ENCODE measurements at places on chromosomes 4 and X.

DNA sequence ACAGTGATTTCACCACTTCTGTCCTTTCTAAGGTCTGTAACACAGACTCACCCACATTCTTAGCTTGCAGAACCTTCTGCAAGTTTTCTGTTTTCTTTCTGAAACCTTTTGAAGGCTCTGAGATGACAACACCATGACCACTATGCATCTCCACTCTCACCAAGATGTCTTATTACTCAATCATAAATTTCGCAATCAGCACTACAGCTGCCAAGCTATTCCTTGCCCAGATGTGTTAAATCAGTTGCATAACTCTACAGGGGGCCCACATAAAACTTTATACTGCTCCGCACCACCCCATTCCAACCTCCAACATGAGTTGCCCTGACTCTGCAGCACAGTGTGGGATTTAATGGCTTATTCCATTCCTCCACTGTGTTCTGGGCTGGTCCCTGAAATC is 229.9 kb downstream of the COL25A1 start:
- no peak for DNase-seq

- DNase-seq, result no peak
Observed at GRCh38 chr4:64564126-64564525, 154.9 kb upstream of the TECRL start.

DNA sequence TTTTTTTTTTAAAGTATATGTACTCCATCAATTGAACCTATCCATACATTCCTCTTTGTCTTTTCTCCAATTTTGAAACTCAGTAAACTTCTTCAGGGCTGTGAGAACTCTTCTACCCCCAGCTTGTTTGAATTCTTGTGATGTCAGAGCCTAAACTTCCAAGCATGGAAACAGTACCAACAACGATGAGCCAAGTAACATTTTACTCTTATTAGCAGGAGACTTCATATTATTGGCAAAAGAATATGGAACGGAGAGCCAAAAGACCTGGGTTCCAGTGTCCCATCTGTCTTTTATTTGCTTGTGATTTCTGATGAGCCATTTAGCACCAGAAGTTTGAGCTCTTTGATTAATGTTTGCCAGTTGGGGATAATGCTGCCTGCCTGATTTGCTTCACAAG is 5.3 kb downstream of the DIAPH2 start:
- DNase-seq, result no peak

GRCh38 chrX:122026665-122027064 is 979.3 kb downstream of the GLUD2 start:
- no peak for DNase-seq

DNA sequence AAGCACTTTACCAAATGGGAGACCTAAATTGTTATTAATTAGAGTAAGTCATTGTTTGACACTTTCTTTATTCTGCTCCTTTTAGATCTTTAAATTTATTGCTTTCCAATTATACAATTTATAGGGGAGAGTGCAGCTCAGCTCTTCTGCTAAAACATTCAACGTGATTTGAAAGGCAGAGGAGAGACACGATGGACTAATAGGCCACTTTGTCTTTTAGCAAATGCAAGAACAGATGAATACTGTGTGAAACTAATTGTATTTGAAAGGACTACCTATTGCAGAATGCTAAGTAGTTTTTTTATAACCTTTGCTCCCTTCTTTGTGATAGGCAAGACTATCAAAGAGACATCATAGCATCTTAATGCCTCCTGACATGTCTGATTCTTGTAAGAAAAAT is 320.4 kb upstream of the KLF3 start:
- DNase-seq, result no peak

DNA sequence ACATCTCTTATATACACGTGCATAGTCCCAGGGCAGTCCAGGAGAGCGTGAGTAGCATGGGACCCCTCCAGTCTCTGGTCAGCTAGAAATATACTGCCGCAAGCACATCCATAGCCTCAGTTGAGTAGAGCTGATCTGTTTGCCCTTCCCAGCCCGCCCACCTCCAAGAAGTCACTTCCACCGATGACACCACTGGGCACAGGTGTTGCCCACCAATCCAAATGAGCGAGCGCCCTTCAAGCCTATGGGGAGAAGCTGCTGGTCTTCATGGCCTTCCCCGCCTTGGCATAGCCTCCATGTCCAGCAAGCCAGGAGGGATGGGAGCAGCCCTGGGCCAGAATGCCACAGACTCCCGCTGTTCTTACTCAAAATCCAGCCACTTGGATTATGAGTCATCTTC is 10.2 kb downstream of the DUSP9 start:
- no peak for DNase-seq

- DNase-seq, result no peak
Observed at GRCh38 chr4:83207497-83208101, 77.0 kb downstream of the COQ2 start.

- DNase-seq, result no peak
Observed at GRCh38 chrX:12896935-12897334, 9.5 kb upstream of the TLR8 start.

DNA sequence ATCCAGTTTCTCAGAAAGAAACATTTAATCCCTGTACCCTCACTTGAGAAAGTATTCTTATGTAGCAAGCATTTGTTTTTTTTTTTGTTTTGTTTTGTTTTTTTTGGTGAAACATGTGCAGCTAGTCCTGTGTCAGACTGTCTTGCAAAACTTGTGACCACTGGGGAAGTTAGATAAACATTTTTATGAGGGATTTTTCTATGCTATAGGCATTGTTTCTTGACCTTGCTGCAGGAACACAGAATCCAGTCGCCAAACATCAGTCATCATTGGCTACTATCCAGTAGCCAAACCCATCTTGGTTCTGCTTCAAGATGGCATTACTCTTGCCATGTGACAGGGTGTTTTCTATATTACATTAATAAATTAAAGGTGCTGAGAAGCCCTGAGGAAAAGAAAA is 7.7 kb upstream of the MAPK10 start:
- DNase-seq, result no peak

DNA sequence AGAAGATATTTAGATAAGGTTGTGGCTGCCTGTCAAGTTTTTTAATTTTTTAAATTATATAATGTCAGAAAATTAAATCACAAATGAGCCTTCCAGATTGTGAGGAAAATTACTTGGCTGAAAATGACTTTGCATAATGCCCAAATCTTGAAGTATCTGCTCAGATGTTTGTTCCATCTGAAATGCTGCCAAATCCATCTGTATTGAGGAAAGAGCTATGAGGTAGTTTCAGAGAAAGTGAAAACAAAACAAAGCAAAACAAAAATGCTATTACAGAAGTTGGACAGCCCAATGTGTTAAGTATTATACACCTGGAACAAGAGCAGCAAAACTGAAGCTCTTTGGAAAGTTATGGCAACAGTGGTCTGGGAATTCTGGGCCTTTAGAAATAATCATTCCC is 23.3 kb upstream of the GUCY1B1 start:
- DNase-seq, result no peak

- DNase-seq, result no peak
Observed at GRCh38 chr4:74197080-74197479, 39.2 kb downstream of the MTHFD2L start.

GRCh38 chr4:118754890-118755289 is 69.7 kb downstream of the METTL14 start:
- DNase-seq, result no peak

- no peak for DNase-seq
Observed at GRCh38 chrX:116749943-116750342, 287.2 kb upstream of the CT83 start.

- no peak for DNase-seq
Observed at GRCh38 chrX:40966213-40966820, 118.9 kb upstream of the USP9X start.

DNA sequence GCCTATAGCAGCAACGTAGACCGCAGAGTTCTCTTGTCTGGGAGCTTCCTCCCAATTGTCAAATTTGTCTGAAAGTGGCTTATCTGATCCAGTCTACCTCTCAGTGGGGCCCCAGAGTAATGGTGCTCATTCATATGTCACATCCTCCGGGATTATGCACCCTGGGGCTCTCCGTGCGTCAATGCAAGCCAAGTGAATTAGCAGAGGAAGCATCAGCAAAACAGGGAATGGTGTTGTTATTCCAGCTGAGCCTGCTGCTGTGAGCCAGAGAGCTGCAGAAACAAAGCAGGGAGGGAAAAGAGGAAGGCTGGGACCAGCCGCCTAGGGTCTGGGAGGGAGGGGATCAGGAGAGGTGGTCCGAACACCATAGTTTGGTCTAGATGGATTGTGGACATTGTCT is 95.2 kb downstream of the CLNK start:
- DNase-seq, result no peak

DNA sequence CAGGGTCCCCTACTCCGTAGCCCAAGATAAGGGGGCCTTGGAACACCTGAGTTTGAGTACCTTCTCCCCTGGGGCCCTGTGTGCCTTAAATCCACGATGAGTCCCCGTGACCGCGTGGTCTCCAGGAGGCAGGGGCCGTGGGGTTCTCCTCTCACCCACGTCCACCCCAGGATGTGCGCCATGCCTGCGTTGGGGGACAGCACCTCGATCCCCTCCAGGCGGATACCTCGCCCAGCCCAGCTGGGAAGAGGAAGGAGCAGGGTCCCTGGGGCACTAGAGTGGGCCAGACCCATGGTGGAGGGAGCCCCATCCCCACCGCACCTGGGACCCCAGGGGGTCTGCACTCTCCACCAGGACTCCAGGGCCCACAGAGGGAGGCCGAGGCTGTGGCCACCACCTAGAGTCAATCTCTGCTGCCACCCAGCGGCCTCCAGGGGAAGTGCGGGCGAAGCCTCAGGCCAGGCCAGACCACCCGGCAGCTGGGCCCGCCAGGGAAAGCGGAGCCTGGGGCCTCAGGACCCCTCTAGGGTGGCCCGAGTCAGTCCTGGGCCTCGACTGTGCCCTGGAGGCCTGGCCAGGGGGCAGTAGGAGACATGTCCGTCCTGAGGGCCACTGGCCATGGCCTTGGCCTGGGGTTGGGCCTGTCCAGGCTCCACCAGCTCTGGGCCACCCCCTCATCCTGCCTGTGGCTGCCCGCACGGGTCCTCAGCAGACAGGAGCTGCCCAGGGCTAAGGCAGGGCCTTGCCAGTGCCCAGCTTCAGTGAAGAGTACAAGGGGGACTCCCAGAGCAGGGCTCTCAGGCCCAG is 55.0 kb downstream of the FAM53A start:
- peak; percentile 75 for DNase-seq

DNA sequence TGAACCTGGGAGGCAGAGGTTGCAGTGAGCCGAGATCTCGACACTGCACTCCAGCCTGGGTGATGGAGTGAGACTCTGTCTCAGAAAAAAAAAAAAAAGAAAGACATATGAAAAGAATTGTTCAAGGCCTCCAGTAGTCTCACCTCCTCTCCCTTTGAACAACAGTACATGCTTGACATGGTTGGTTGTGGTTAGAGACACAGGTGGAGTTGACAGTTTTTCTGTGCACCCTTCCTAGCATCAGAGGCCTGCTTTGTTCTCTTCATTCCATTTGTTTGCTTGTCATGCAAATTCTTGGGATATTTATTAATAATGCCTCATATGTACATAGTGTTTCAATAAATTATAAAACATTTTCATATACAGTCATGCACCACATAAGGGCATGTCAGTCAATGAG is 18.3 kb upstream of the PDCL2 start:
- DNase-seq, result no peak

DNA sequence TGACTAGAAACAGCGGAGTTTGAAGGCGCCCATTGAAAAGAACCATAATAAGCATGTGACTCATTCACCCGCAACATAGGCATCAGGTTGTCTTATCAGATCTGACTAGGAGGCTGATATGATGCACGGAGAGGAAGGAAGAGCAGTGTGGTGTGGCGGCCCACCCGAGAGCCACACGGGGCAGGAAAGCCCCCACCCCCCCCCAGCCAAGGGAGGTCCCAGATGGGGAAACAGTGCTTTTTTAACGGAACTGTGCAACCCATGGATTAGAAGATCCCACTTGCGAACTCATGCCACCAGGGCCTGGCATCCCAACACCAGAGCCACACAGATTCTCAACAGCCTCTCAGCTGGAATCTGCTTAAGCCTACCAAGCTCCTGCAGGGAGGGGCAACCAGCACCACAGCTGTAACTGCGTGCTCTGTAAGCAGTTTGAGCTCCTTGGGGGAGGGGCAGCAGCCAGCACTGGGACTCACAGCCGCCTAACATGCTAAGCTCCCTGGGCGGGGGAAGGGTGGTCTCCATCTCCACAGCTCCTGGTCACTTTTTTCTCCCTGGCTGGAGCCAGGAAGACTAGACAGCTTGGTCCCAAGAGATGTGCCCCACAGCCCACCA is 466.2 kb downstream of the PDGFC start:
- no peak for DNase-seq

GRCh38 chrX:18792828-18793227 is 85.4 kb downstream of the PPEF1 start:
- no peak for DNase-seq

- no peak for DNase-seq
Observed at GRCh38 chr4:12118651-12119213, 690.0 kb upstream of the HS3ST1 start.

DNA sequence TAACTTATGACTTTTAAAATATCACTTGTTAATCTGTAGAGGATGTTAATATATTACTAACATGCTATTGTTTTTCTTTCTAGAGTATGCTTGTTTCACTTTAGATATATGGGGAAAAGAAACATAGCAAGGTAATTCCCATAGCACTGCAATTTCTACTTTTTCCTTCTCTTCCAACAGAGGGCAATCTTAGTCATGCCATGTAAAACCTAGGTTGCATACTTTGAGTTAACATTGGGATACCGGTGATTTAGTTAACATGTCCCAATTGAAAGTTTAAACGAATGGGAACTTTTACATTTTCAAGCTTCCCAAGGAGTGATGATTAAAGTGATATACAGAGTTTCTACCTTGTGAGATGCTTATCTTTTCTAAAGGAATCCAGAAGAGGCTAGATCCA is 89.4 kb upstream of the IL13RA1 start:
- DNase-seq, result no peak

DNA sequence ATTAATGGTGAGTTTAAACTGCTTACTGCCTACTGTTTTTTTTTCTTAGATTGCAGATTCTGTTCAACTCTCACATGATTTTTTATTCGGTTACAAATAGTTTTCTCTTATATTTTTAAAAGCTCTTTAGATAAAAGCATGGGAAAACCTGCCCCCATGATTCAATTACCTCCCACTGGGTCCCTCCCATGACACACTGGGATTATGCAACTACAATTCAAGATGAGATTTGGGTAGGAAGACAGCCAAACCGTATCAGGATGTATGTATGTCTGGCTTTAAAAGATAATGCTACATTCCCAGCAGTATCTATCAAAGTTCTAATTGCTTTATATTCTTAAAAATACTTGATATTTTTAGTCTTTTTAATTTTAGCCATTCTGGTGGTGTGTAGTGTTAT is 131.5 kb downstream of the JADE1 start:
- DNase-seq, result no peak

All from stimulated activated naive CD8-positive, alpha-beta T cell treated with anti-CD3 and anti-CD28 coated beads, Interleukin-15, amount 100 ng/mL, for 72 hours (primary cell).